GM23248 (cell line): ENCODE measurements at places on chromosomes 5 and 9. TPM values are rescaled to one million over a fixed set of nuclear protein-coding genes. Genes with fewer than 3 reads are reported as not detected.

The SPINK6 gene
- total RNA-seq: not detected in 2 replicates

The PAEP gene
- not detected in 2 replicates for total RNA-seq

The VAV2 gene
- 8.3 and 9.0 TPM in 2 replicates for total RNA-seq

The REEP2 gene
- 4.4 and 5.0 TPM in 2 replicates for total RNA-seq

The FRRS1L gene
- under 0.01 TPM in 1 of 2 replicates, not detected in the other for total RNA-seq

The ACSL6 gene
- total RNA-seq: 0.11 TPM in 1 of 2 replicates, not detected in the other

The SLC6A3 gene
- not detected in 2 replicates for total RNA-seq

The MACIR gene
- total RNA-seq: 31.5 and 36.3 TPM in 2 replicates

DNA sequence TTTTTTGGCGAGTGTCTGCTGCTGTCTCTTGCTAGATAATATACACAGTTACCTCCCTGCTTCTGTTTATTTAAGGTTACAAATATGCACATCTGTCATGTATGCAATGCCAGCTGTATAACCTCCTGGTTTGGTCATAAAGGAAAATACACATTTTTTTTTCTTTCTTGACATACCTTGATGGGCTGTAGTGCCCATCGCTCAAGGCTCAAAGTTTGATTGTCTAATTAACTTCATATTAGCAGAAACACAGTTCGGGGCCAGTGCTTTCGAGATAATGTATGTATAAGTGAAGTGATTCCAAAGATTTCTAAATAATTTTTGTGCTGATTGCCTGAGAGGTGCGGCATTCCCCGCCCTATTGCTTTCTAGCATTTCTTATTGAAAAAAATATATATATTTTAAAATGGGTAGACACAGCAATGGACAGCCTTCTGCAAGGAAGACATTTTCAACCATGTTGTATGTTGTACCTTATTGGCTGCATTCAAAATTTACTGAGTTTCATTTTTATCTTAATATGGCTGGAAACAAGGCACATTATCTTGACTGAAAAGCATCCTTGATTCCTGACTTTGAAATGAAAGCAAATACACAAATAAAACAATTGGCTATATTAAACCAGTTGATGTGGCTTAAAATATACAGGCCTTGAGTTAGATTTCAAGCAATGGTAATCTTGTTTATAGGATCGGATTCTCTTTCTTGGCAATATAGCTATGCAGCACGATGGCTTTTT, 206.2 kb downstream of the MEF2C start:
- DNase-seq: no peak

- peak; percentile 50 for DNase-seq
Observed at GRCh38 chr5:125189531-125189941, 443.1 kb upstream of the ZNF608 start.

GRCh38 chr9:113349445-113350094, at the start of gene BSPRY:
TSS of gene BSPRY (plus strand) at chr9:113349541. CDS start at chr9:113349580, 39 bp downstream.
- peak; percentile 34 for DNase-seq

DNA sequence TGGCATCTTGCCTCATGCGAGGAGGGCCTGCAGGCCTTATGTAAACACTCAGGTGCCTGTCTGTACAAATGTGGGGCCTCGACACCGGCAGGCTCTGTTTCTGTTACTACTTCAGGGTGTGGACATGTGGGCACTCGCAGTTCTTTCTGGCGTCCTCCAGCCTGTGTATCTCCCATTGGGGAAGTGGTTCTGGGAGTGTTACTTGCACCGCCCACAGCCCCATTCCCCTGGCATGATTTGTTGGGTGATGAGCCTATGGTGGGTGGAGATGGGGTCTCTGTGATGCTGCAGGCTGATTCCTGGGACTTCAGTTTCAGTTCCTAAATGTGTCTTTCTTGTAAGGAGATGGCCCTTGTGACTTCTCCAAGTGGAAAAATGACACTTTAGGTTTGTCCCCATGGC, 82.1 kb upstream of the PITX1 start:
- DNase-seq: no peak

DNA sequence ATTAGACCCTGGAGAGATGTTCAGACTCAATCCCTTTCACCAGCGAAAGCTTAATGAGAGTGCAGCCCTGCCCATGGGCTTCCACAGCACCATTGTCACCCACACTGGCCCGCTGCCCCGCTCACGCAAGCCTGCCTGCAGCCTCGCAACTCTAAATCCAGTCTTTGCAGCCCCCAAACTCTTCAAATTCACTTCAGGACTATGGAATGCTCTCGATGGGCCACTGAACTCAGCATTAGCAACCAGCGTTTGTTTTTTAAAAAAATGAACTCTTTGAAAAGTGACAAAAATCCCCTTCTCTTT, 17.1 kb downstream of the DCANP1 start:
- DNase-seq: no peak

DNA sequence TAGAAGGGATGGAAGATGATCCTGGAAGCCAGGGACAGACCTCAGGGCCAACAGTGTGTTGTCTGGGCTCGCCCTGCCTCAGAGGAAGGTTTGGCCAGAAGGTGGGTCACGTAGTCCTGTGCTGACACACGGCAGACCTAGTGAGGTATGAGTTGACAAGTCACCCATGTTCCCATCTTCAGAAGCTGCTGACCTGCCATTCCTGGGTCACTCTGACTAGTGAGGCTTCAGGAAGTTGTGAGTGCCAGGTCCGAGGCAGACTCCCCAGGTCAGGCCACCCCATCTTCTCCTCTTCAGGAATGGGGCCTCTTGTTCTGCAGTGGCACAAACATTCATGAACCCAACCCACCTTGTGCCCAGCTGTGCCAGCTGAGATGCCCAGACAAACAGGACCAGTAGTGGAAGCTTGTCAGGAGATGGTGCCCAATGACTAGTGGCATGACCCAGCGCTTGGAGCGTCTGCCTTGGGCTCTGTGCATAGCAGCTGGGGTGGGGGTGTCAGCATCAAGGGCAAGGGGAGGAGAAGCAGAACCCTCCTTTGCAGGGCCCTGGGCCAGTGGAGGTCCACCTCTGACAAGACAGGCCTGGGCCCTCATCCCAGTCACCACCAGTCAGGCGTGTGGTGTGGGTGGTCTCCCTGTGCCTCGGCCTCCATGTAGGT, 16.8 kb upstream of the ANGPTL2 start:
- no peak for DNase-seq

DNA sequence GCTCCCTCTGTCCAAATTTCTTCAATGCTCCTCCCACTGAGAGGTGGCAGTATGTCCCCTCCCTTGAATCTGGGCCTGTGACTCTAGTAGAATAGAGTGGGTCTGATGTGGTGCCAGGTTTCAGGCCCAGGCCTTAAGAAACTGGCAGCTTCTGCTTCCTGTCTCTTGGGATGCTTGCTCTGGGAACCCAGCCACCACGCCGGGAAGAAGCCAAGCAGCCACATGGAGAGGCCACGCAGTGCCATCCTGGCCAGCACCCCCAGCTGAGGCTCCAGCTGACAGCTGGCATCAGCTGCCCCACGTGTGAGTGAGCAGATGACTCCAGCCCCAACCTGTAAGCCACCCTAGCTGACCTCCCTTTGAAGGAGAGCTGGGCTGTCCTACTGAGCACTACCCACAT, 7.3 kb upstream of the TSPAN17 start:
- peak; percentile 66 for DNase-seq

GRCh38 chr9:4742246-4742645, 1.2 kb upstream of the AK3 start:
- peak; percentile 46 for DNase-seq

DNA sequence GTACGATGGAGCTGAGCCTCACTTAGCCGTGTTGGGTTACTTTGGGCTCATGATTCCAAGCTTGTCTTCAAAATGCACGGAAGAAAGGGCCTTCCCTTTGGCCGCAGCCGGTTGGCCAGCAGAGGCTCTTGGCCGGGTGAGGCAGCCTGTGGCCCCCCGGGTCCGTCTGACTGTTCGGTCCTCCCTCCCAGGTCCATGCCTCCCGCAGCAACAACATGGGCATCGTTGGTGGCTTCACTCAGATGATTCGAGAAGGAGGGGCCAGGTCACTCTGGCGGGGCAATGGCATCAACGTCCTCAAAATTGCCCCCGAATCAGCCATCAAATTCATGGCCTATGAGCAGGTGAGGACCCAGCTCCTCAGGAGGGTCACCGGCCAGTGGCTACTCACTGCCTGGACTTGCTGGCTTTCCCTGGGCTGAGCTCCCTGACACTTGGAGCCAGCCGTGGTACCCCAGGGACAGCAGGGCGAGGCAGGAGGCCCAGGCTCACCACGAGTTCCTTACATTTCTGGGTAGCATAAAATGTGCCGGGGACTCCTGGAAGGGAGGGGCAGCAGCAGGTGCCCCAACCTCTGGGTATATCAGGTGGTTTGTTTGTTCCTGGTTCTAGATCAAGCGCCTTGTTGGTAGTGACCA, 21.9 kb downstream of the PTGES2 start:
- no peak for DNase-seq

DNA sequence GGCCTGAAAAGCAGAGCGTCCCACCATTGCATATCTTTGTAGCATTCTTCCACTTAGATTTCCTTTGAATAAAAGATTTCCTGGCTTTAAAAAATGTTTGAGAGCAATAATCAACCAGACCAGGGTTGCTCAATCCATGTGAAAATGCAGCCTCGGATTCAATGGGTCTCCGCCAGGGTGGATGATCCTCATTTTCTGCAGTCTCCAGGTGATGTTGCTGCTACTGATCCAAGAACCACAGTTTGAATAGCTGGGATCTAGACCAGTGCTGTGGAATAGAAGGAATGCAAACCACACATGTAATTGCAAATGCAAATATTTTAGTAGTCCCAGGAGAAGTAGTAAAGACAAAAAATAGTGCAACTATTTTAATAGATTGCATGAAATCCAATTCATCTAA, 317.6 kb downstream of the IRX1 start:
- no peak for DNase-seq
